ENCODE measurements at places on chromosomes 5 and 9. TPM values are rescaled to one million over a fixed set of nuclear protein-coding genes. Genes with fewer than 3 reads are reported as not detected.
A peak's percentile ranks its signal among the peaks of the same experiment; 100 is the strongest.

Gene NOXA1
- 4.4 TPM for total RNA-seq

Gene ORM2
- total RNA-seq = 1.8 TPM

Gene CDH6
- total RNA-seq = 0.39 TPM

Gene C9
- total RNA-seq = 0.50 TPM

Gene UNC13B
- 42.2 TPM for total RNA-seq

Gene PCDHGA9
- total RNA-seq = 7.1 TPM

Gene SLC27A6
- total RNA-seq = 20.9 TPM

Gene SH2D3C
- 14.2 TPM for total RNA-seq

DNA sequence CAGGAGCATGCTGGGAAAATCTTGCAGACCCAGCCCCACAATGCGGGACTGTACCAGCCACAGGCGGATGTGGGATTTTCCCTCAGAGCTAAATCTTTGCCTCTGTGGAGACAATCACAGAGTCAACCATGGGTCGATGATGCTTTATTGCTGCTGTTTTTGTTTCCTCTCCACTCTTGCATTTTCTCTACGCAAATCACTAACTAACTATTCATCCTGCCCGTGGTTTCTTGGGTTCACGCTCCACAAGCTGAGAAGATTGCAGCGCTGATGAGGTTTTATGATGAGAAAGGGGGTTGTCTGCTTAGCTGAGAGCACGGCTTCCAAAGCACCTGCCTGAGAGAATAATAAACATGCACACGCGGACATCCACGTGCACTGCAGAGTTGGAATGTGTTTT, 500.2 kb upstream of the ADAMTS16 start:
- DNase-seq = no peak

DNA sequence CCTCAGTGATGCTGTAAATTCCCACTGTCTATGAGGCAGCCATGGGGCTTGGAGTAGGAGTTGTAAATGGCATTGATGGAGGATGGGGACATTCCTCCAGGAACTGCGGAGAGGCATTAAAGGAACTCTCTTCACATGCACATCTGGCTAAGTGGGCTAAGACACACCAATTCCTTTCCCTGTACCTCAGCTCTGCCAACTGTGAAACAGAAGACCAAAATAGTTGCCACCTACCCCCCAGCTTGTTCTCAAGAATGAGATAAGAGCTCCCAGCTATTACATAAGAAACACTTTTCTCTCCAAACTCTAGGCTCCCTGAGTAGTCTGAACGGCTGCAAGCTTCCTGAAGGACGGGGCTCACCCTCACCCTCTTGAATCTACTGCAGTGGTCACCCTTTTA, 144.6 kb upstream of the SLC30A5 start:
- no peak for DNase-seq

DNA sequence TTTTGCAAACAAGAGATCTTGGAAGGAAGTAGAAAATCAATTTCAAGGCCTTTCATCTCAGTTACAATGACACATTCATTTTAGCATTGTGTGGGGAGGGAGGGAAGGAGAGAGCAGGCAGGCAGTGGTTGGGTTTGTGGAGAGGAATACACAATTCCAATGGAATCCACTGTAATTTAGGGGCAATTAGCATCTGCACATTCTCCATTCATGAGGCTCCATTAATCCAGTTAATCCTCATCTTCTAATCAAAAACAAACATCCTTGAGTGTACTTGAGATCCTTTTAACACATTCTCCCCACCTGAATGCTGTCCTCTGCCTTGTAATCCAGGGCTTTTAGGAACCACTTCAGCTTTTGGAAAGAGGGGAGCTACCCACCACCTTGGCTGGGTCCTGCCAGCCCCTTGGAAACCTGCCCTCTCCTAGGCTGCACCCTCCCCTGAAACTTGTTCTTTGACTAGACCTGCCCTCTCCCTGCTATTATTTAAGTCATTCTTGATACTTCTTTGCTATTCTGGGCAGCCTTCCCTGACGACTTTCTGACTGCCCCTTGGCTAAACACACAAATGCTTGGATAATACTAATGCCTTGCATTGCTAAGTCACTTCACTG, 271.2 kb downstream of the SLIT3 start:
- no peak for DNase-seq

- DNase-seq = no peak
Observed at GRCh38 chr9:114229295-114229694, 74.0 kb downstream of the COL27A1 start.

DNA sequence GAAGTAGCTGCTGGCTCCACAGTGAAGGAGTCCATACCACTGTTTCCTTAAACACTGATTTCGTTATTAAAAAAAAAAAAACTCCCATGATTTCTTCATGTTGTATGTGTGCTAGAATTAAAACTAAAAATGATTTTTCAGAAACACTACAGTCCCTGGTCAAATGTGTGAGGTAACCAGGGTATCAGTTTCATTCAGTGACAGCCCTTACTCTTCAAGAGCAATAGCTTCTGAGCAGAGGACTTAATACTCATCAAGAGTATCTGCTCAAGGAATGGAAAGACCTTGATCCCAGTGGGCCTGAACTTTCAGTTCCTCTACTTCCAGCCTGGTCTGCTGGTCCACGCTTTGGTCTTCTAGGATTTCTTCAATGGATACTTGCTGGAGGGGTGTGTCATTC, 95.1 kb downstream of the BNC2 start:
- DNase-seq = no peak

GRCh38 chr9:123555646-123556045, 199.6 kb downstream of the CRB2 start:
- no peak for DNase-seq

GRCh38 chr9:2722715-2723114, 5.4 kb downstream of the KCNV2 start:
- no peak for DNase-seq

GRCh38 chr9:120856700-120857099, 14.0 kb upstream of the PSMD5 start:
- peak; percentile 53 for DNase-seq

- no peak for DNase-seq
Observed at GRCh38 chr9:83012168-83012921, 50.6 kb downstream of the RASEF start.

- DNase-seq = no peak
Observed at GRCh38 chr9:125433461-125434011, 171.9 kb downstream of the GAPVD1 start.

DNA sequence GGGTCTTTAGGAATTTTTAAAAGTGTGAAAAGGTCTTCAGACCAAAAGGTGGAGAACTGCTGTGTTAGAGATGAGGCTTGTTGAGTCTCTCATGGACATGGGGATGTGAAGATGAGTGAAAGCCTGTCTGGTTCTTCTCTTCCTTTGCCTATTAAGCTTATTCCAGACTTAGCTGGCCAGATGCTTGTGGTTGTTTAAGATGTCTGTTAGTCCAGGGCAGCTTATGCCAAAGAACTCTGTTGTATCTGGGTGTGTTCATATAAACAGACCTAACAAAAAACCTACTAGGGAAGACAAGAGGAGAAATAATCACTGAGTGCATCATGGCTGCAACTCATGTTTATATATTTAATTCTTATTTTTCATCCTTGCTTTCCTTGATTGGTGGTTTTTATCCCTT, 57.5 kb upstream of the NCS1 start:
- DNase-seq = no peak

GRCh38 chr5:31415009-31415923, 116.6 kb downstream of the DROSHA start:
- DNase-seq = no peak

DNA sequence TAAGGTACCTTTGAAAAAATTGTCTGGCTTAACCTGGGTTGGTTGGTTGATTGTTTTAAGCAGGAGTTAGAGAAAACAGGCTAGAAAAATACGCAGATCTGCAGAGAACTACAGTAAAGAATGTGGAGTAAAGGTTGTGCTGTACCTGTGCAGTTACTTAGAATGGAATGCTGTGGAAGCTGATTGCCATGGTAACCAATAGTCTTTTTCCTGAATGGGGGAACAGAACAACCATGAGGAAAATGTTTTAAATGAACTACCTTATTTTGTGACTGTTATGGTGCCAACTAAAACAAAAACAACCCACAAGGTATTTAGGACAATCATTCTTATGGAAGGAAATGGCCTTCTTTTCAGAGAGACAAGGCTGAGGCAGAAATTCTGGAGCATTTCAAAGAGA, 4.8 kb upstream of the HOMER1 start:
- DNase-seq = no peak

DNA sequence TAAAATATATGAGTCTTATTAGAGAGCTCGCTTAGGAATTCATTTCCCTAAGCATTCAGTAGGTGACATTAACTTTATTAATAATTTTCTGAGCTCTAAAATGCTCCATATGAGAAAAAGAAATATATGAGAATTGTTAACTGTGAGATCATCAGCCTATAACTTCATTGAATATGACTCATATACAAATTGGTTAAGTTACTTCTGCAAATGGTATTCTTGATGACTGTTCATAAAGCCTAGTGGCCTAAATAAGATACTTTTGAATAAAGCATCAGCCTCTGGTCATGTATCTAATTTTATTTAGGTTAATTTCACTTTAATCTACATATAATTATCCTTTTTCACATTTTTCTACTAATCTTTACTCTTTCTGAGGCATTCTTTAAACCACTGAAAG, 710.2 kb upstream of the ACO1 start:
- DNase-seq = no peak

DNA sequence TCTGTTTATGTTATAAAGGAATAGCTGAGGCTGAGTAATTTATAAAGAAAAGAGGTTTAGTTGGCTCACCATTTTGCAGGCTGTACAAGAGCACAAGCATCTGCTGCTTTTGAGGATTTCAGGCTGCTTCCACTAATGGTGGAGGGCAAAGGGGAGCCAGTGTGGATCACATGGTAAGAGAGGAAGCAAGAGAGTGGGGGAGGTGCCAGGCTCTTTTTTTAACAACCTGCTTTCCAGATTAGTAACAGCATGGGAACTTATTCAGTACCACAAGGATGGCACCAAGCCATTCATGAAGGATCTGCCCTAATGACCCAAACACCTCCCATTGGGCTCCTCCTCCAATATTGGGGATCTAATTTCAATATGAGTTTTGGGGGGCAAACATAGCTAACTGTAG, 40.4 kb downstream of the CCL28 start:
- DNase-seq = no peak

GRCh38 chr5:138849439-138849838, 25.7 kb downstream of the LRRTM2 start:
- no peak for DNase-seq

- no peak for DNase-seq
Observed at GRCh38 chr5:2103940-2104339, 221.2 kb upstream of the IRX4 start.

DNA sequence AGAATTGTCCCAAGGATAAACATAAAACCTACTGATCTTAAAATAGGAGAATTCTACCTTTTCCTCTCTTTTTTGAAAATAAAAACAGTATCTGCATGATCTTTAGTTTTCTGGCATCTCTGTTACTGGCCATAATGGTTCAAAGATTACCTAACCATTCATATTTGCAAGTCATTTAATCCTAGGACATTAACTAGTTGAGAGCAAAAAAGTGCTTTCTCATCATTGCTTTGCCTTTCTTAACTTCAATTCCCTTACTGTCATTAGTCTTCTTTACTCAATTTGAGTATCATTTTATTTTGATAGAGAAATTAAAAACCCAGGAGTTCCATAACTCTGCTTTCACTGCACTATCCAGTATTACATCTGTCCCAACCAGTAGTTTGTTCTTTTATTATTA, 68.6 kb downstream of the RFX3 start:
- DNase-seq = no peak

- no peak for DNase-seq
Observed at GRCh38 chr5:79640571-79641055, 28.4 kb downstream of the TENT2 start.

DNA sequence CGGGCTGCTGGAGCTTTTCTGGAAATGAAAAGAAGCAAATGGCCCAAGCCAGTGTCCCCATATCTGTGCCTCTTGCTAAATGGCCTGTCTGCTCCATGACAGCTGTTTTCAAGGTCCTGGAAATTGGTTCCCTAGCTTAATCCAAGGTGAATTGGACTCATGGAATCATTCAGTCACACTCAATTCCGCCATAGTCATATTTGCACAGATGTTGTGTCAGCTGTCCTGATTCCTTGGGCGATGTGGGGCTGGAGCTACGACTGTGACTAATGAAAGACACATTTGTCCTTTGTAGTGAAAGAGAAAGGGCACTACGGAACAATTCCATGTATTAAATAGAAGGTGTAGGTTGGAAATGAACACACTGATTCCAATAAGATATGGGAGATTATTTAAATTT, 102.9 kb upstream of the MEGF10 start:
- no peak for DNase-seq

GRCh38 chr5:35971186-35971877, 19.9 kb downstream of the UGT3A1 start:
- no peak for DNase-seq

GRCh38 chr5:94782383-94782782, 163.9 kb downstream of the SLF1 start:
- no peak for DNase-seq

DNA sequence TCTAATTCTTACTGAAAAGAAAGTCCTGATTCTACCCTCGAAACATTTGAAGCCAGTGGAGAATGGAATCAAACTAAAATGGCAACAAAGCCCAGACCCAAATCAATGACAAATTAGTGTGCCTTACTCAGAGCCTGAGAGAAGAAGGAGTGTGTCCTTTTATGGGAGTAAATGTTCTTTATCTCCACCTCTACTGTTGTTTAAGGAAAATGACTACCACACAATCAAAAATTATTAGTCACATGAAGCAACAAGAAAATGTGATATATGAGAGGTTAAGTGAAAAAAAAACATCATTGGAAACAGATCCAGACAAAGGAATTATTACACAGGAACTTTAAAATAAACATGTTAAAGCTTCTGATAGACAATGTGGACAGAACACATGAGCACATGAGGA, 49.7 kb upstream of the FOXB2 start:
- no peak for DNase-seq

GRCh38 chr9:136225366-136225747, 20.3 kb downstream of the QSOX2 start:
- no peak for DNase-seq
